ENCODE measurements at places on chromosomes 16 and 17.

- peak; percentile 15 for DNase-seq
These were observed 74.5 kb upstream of the TNRC6C start for GRCh38 chr17:77884019-77884418.

DNA sequence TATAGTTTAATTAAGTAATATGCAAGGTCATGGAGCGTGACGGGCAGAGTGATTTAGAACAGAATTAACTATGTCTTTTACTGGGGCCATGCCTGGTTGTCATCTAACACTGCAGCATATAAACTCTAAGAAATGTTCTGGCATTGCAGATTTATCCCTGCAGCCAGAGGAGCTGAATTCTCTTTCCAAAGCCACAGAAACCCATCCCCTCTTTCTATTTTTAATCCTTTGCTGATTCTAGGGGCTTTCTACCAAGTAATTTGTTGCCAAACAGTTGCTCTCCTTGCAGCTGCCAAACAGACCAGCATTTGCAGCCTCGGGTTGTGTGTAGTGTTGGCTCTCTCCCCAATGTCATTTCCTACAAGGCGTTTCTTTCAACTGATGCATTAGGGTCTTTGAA is 243.2 kb upstream of the MON1B start:
- no peak for DNase-seq

DNA sequence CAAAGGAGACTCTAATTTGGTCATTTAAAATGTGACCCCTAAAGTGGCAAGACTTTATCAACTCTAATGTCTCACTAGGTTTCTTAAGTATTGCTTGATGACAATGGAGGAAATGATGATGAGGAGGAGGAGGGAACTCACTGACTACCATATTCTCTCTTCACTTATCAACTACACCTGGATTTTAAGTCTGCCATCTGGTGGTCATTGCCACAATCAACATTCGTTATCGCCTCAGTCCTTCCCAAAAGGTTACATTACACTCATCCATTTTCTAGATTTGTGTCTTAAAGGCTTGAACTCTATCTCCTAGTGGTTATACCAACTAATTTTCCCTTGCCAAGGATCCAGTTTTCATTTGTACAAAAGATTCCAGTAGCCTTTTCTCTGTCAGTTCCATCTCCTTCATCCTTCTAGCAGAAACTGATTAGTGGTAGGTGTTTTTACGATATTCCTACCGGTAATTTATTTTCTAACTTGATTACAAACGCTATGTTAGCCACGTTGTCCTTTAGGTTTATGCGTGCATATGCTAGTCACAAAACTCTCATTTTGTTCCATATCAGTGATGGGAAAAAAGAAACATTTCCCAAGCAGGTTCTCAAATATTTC is 114.6 kb upstream of the NOG start:
- peak; percentile 35 for DNase-seq

- DNase-seq, result no peak
These were observed 11.1 kb downstream of the ZBTB4 start for GRCh38 chr17:7468290-7468689.

GRCh38 chr17:44489581-44489980 is 13.6 kb downstream of the GPATCH8 start:
- DNase-seq, result no peak

GRCh38 chr17:9958586-9959281 is 53.7 kb upstream of the RCVRN start:
- DNase-seq, result no peak

DNA sequence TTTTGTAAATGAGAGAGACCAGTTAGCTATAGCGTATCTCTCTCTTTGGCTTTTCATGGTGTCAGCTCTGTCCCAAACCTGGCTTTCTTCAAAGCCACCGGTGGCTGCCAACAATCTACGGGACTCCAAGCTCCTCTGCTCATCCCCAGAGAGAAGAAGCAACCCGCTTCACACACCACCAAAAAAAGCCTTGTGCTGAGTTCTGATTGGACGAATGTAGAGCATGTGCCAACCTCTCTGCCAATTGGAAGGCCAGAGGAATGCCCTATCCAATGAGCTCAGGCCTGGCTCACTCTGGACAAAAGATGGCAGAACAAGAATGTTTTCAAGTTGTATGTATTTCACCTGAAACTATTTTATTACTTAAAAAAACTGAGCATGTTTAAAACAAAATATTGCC is 202.4 kb downstream of the C16orf95 start:
- no peak for DNase-seq

- DNase-seq, result no peak
These were observed 10.7 kb downstream of the UTP4 start for GRCh38 chr16:69143116-69143515.

- no peak for DNase-seq
These were observed 5.8 kb downstream of the WIPF2 start for GRCh38 chr17:40224718-40225550.

- no peak for DNase-seq
These were observed 121.0 kb upstream of the TOB1 start for GRCh38 chr17:50986989-50987660.

- DNase-seq, result no peak
These were observed 11.4 kb downstream of the MTSS2 start for GRCh38 chr16:70674221-70675014.

- no peak for DNase-seq
These were observed 138.3 kb upstream of the CDH13 start for GRCh38 chr16:82488460-82488859.

- DNase-seq, result no peak
These were observed 13.3 kb upstream of the GAS7 start for GRCh38 chr17:10211666-10212065.

GRCh38 chr16:48087639-48088038 is 68.2 kb downstream of the ABCC12 start:
- no peak for DNase-seq

DNA sequence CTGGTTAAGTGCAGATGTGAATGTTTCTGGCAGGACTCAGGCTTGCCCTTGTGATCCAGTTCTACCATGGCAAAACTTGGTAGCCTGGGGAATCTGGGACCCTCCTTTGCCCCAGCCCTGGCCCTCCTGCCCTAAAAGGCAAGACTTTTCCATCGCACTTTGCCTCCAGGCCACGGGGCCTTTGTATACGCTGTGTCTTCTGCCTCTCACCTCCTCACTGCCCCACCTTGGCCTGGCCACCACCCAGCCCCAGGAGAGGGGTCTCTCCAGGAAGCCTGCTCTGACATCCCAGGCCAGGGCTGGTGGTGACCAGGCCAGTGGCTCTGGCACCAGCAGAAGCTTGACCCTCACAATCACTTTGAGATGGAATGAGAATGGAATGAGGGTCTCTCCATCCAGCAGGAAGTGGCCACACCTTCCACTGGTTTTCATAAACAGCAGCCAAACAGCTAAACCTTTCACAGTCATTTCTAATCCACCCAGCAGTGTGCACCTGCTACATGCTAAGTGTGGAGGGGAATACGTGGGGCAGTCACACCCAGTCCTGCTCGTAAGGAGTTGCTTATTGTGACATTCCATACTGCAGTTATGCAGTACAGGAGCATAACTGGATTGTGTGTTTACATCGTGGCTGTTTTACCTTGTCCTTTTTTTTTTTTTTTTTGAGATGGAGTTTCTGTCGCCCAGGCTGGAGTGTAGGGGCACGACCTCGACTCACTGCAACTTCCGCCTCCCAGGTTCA is 1.6 kb upstream of the MRPL38 start:
- DNase-seq, result no peak

DNA sequence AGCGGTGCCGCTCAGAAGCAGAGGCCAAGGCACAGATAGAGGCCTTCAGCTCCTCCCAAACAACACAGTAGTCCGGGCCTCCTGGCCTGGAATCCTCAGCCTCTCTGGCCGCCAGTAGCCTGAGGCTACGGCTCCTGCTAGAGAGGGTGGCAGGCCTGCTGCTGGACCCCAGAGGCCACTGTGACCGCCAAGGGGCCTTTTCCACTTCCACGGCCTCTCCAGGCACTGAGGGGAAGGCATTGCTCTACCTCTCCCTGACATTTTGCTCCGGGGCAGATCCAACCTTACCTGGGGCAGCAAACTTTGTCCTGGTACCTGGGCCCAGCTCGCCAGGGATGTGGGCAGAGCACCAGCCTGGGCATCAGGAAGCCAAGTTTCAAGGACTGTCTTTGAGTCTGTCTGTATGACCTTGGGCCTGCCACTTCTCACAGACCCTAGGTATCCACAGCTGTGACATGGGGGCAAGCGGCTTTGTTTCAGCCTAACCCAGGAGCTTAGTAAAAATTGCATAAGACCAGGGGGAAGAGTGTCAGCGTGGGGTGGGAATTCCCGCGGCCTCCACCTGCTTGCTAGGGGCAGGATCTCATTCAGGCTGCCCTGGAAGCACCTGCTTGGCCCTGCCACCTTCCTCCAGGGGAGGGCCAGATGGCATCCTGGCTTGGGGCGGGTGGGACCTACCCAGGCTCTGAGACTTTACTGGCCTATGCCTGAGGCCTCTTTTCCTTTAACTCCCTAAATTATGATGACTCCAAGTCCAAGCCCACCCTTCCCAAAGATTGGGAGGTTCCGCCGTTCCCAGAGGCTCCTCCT is 33.2 kb downstream of the ADGRG5 start:
- no peak for DNase-seq

GRCh38 chr17:35900280-35900679 is 20.1 kb upstream of the CCL5 start:
- no peak for DNase-seq

GRCh38 chr16:491220-491919 is 36.1 kb upstream of the CAPN15 start:
- no peak for DNase-seq

- DNase-seq, result no peak
These were observed 107.1 kb downstream of the VPS53 start for GRCh38 chr17:607361-608147.

DNA sequence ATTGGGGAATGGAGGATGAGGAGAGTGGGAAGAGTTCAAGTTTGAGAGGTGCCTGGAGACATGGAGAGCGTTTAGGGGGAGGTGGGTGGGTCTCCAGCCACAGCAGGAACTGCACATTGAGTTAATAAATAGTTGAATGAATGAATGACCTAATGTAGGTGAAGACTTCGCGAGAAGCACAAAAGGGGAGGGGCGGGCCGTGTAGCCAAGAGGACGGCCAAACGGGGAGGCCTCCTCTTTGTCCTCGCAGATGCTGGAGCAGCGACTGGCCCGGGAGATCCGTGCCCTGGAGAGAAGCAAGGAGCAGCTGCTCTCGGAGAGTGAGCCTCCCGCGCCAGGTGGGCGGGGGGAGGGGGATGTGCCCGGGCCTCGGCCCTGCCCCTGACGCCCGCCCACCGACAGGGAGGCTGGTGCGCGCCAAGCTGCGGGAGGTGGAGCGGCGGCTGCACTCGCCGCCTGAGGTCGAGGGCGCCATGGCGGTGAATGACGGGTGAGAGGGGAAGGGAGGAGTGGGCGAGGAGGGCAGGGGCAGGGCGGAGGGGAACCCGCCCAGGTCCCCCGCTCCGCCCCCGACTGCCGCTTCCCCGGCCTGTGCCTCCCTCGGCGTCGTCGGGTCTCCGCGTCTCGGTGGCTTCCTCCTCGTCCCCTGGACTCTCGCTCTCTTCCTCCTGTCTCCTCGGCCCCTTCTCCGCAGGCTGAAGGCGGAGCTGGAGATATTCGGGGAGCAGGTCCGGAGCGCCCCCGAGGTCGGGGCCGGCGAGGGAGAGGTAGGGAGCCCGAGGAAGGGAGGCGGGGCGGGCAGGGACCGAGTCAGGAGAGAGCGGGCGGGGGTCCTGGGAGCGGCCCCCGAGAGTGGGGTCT is 12.9 kb downstream of the SYCE1L start:
- DNase-seq, result peak; percentile 74

- DNase-seq, result no peak
These were observed 27.1 kb upstream of the SSTR5 start for GRCh38 chr16:1045310-1045992.

DNA sequence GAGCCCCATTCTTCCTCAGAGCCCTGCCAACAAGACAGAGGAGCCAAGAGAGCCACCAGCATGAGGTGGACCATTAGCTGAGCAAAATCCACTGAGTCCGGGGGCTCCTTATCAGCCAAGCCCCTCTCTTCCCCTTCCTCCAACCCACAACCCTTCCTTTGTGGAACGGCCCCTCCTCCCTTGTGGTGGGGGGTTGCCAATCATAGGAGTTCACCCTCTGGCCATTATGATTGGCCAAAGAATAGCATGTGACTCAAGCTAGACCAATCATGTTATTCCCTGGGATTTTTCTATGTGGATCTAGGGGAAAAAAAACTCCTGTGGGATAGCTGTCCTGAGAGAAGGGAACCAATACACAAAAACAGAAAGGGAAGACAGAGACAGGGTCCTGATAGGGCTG is 120.5 kb downstream of the C16orf95 start:
- no peak for DNase-seq

DNA sequence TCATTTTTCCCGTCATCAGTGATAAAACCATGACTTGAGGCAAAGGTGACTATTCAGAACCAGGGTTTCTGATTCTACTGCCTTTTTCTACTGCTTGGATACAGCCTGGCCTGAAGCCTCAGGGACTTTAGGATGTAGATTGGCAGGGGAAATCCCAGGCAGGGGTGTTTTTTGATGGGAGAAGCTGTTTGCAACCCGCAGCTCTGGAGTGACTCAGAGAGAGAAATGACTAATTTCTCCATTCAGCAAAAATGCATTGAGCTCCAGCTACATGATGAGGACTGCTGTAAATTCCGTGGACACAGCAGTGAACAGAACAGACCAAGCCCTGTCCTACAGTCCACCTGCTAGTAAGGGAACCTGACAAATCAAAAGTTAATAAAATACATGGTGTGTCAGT is 560.6 kb downstream of the CDH13 start:
- DNase-seq, result no peak

- no peak for DNase-seq
These were observed 347.3 kb downstream of the CPPED1 start for GRCh38 chr16:12456355-12456754.

DNA sequence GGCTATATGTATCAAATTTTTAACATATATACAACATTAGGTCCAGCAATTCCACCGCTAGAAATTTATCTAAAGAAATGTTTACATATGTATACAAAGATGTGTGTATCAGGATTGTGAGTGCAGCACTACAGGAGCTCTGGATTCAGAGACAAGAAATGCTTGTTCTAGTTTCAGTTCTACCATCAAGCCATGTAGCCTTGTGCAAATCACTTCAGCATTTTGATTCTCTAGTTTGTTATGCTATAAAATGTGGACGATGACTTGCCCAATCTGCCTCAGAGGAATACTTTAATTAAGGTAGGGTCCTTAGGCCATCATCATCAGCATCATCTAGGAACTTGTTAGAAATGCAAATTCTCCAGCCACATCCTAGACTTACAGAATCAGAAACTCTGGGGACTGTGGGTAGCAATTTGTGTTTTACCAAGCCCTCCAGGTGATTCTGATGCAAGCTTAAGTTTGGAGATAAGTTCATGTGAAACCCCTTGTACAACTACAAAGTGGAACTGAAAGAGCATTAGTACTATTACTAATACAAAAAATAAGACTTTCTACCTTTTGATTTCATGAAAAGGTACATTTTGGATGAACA is 131.2 kb upstream of the CORO6 start:
- no peak for DNase-seq

DNA sequence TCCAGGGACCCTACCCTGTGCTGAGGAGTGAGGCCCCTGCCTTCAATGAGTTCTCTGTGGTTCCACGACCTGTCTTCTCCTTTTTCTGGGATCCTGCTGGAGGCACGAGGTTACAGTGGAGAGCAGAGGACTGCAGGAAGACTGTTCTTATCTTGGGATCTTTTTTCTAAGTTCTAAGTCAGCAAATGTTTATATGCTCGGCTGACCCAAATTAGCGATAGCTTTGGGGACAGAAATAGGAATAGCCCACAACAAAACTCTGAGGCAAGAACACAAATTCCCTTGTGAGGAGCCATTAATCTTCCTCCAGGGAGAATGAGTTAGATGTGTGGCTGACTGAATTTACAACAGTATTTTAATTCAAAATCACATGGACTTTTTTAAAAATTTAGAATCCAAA is 46.7 kb downstream of the MYOCD start:
- DNase-seq, result no peak

GRCh38 chr16:58499615-58500351 is at the start of gene NDRG4:
Gene NDRG4 (plus strand): TSS chr16:58500143. CDS start chr16:58500249, 106 bp downstream.
- DNase-seq, result no peak

GRCh38 chr16:13519871-13520270 is 400.1 kb upstream of the ERCC4 start:
- DNase-seq, result no peak

Data from CD4-positive, CD25-positive, alpha-beta regulatory T cell (primary cell).